COLO829 (cell line): ENCODE measurements at places on chromosomes 1 and 21.
A peak's percentile ranks its signal among the peaks of the same experiment; 100 is the strongest.

GRCh38 chr1:19710825-19711611 lies 46.3 kb downstream of the HTR6 start:
- DNase-seq = peak; percentile 37

DNA sequence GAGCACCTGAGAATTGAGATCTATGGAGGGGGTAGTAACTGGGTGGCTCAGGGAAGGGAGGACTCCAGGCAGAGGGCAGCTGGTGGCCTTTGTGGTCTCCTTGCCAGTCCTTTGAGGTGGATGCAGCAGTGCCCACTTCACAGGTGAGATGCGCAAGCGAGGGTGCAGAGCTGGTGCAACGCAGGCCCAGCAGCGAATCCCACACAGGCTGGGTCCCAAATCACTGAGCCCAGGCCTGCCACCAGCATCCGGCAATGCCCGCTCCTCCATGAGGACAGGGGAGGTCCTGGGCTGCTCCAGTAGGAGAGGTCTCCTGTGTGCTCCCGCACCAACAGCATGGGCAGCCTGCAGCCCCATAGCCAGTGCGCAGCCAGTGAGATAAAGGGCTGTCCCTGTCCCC lies 318.0 kb downstream of the PCP4 start:
- no peak for DNase-seq

GRCh38 chr1:242132121-242132817 lies 133.4 kb upstream of the MAP1LC3C start:
- no peak for DNase-seq

DNA sequence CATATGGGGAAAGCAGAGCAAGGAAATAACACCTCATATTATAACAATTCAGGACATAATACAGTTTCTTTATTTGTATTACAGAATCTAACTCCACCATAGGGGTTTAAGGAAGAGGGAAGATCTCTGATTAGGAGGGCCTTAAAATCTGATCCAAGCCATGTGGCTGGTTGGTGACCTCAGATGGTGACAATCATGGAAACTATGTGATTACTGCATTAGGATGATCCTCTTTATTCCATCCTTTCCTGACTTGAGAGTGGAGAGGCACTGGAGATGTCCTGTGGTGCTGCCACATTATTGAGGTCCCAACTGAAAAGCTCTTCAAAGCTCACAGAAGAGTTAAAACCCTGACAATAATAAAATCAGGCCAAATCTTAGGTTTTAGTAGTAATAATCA lies 168.1 kb upstream of the BEND5 start:
- no peak for DNase-seq

GRCh38 chr1:17012775-17013490 lies 1.2 kb upstream of the ATP13A2 start:
- no peak for DNase-seq

- DNase-seq = no peak
Observed at GRCh38 chr1:184745110-184745509, 9.5 kb downstream of the EDEM3 start.

GRCh38 chr1:168614235-168614634 lies 37.8 kb downstream of the XCL1 start:
- DNase-seq = no peak
